ENCODE measurements at places on chromosomes 6 and 20.

DNA sequence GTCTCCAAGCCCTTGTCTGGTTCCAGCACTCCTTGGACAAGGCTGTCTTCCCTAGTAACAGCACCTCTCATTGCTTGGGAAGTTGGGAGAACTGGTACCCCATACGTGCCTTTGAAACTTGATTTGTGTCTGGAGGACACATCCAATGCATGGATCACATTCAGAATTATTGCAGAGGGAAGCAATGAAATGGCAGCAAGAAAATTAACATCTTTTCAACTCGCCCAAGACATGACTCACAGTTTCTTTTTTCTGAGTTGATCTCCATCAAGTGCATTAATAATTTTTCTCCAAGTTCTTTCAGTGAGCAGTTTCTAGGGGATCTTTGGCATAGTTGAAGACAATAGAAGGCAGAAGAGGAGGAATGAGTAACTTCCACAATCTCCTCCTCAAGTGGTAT lies 22.3 kb upstream of the PI3 start:
- no peak for DNase-seq

GRCh38 chr20:8523684-8524083 lies 391.6 kb downstream of the PLCB1 start:
- DNase-seq, result no peak

DNA sequence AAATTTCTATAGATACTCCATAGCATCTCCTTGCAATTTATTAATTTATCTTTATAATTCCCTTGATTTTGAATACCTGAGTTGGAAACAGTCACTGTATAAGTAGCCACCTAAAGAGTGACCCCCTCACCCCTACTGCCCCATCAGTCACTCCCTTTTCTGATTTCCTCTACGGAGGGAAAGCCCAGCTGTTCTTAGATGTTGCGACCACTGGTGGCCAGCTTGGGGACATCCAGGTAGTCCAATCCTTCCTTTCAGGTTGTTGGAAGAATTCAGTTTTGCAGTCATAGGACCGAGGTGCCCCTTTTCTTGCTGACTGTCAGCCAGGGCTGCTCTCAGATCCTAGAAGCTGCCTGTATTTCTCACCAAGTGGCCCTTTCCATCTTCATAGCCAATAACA lies 87.8 kb downstream of the BMP6 start:
- no peak for DNase-seq

GRCh38 chr6:14026831-14027539 lies 90.6 kb upstream of the CD83 start:
- no peak for DNase-seq

DNA sequence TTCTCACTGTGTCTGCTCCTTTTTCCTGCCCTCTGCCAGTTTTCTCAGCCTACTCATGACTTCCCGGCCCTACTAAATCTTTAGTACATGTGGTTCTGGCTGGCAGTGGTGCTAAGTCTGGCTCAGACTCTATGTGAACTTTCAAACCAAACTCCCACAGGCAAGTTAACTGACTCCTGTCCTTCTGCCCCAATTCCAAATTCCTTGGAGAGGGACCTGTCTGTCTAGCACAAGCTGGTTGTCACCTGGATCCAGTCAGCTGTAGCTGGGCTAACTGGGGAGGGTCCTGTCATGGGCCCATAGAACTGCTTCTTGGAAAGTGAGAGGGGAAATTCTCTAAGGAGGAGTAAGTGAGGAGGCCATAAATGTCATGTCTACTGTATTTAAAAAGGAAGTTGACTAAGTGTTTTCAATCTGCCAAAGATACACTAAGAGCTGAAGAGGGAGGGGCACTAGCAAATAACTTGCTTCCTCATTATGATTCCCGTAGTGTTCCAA lies 240.1 kb downstream of the KCNQ5 start:
- no peak for DNase-seq

GRCh38 chr6:28943223-28943556 lies 19.4 kb upstream of the TRIM27 start:
- DNase-seq, result no peak

DNA sequence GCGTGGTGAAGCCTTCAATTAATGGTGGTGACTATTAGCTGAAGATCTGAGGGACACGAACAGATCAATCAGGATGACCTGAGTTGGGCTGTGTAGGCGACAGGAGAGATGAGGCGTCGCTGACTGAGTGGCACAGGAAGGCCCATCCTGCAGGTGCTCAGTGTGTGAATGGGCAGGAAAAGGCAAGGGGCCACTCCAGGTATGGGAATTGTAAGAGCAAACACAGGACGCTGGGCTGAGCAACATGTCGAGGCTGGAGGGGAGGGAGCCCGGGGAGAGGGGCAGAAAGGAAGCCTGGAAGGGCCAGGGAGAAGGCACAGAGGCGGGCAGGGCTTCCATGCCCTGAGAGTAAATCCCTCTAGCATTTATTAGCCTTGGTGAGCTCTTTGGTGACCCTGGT lies 151.0 kb downstream of the VEGFA start:
- DNase-seq, result no peak

- DNase-seq, result no peak
Measured at GRCh38 chr20:22928679-22929078, 106.4 kb upstream of the SSTR4 start.
